ENCODE measurements at places on chromosomes 3 and 15.

GRCh38 chr3:51514210-51514609 lies 14.4 kb upstream of the DCAF1 start:
- DNase-seq, result no peak

- no peak for DNase-seq
Measured at GRCh38 chr3:46470831-46471230, 6.1 kb upstream of the LTF start.

DNA sequence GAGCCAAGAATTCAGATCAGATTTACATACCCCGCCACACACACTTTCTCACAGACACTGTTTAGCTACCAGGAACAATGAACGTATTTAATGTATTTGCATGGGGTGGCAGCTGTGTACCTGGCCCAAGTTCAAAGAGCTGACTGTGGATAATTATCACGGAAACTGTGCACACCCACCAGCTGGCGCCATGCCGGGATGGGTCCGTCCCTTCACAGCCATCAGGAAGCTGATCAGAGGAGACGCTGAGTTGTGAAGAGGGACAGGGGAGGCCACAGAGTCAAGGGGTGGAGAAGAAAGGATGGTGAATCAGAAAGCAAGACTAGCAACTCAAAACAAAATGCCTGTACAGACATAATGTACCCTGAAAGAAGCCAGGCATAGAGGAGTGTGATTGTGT lies 13.1 kb upstream of the PLA2G4D start:
- DNase-seq, result no peak

- no peak for DNase-seq
Measured at GRCh38 chr3:24831221-24831620, 336.6 kb upstream of the THRB start.
